Right lobe of liver (tissue), 6 donors: ENCODE measurements at places on chromosomes 5 and 9. TPM values are rescaled to one million over a fixed set of nuclear protein-coding genes. Genes with fewer than 3 reads are reported as not detected.

- no peak for DNase-seq
- no peaks in the 10 kb centered on the region for H3K4me1 ChIP-seq
- peak overlapping the region; percentile 81 for H3K27ac ChIP-seq
- H3K27me3 ChIP-seq: no peaks in the 10 kb centered on the region
- H3K4me3 ChIP-seq: no peak overlapping the region
Observed at GRCh38 chr9:107280543-107280942, 2.5 kb upstream of the RAD23B start.

Gene BARHL1
- total RNA-seq: not detected

- DNase-seq: no peak
- peaks cover 4% of the 10 kb centered on the region for H3K27me3 ChIP-seq
- no peak overlapping the region for H3K4me3 ChIP-seq
- H3K4me1 ChIP-seq: no peaks in the 10 kb centered on the region
- no peak overlapping the region for H3K27ac ChIP-seq
Observed at GRCh38 chr5:135054546-135054945, 20.5 kb upstream of the PITX1 start.

Gene C5orf52
- total RNA-seq: not detected

- no peaks in the 10 kb centered on the region for H3K27me3 ChIP-seq
- H3K27ac ChIP-seq: no peak overlapping the region
- H3K4me3 ChIP-seq: no peak overlapping the region
- DNase-seq: no peak
- no peaks in the 10 kb centered on the region for H3K4me1 ChIP-seq
Observed at GRCh38 chr5:89520771-89521170, 637.8 kb upstream of the MEF2C start.

Gene DPYSL3
- total RNA-seq: 1.4 TPM

DNA sequence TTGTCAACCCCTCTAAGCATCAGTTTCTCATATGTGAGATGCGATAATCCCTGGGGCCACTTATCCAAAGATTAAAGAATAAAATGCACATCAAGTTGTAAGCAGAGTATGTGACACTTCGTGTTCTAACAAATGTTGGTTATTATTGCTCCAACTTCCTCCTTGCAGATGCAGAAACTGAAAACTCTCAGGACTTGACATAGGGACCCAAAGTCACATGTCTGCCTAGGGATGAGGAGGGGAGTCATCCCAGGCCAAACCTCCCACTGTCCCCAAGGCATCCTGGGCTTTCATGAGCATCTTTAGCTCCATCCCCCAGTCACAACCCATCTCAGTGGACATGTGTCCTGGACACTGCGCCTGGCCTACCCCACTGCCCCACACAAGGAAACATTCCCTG is 27.5 kb upstream of the SYK start:
- H3K4me1 ChIP-seq: no peaks in the 10 kb centered on the region
- H3K27ac ChIP-seq: no peak overlapping the region
- H3K4me3 ChIP-seq: no peak overlapping the region
- H3K36me3 ChIP-seq: no peaks in the 10 kb centered on the region
- H3K27me3 ChIP-seq: no peaks in the 10 kb centered on the region

Gene RLN1
- not detected for total RNA-seq

DNA sequence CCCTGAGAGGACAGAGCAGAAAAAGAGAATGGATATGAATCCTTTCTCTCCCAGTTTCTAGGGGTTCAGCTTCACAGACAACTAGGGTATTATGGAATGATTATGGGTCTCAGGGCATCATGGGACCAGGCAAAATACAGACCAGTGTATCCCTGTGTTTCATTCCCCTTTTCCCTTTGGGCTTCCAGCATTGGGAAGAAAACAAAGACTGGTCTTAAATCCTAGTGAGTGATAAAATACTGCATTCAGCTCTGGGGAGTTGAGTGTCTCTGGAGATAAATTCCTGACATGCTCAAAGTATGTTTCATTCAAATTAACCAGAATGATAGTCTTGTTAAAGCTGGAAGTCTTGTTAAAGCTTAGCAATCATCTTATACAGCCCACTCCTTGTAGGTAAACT is 2.4 kb upstream of the POU4F3 start:
- H3K4me3 ChIP-seq: no peak overlapping the region
- no peak for DNase-seq
- no peaks in the 10 kb centered on the region for H3K36me3 ChIP-seq
- no peaks in the 10 kb centered on the region for H3K4me1 ChIP-seq

DNA sequence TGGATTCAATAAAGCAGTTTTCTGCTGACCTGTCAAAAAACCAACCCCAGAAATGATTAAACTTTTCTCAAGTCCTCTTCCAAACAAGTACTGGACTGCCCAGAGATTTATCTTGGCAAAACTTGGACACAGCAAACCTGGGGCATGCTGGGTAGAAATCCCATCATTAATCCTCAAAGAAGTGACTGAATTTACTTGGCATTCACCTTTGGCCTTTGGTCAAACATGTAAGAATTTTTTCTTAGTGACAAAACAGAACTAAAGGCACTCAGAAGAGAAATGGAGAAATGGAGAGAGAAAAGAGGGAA is 248.6 kb upstream of the NREP start:
- no peak overlapping the region for H3K4me3 ChIP-seq
- H3K27me3 ChIP-seq: no peaks in the 10 kb centered on the region
- no peaks in the 10 kb centered on the region for H3K36me3 ChIP-seq
- H3K4me1 ChIP-seq: no peaks in the 10 kb centered on the region

Gene PCDHB1
- not detected for total RNA-seq

Gene SPINK13
- not detected for total RNA-seq

DNA sequence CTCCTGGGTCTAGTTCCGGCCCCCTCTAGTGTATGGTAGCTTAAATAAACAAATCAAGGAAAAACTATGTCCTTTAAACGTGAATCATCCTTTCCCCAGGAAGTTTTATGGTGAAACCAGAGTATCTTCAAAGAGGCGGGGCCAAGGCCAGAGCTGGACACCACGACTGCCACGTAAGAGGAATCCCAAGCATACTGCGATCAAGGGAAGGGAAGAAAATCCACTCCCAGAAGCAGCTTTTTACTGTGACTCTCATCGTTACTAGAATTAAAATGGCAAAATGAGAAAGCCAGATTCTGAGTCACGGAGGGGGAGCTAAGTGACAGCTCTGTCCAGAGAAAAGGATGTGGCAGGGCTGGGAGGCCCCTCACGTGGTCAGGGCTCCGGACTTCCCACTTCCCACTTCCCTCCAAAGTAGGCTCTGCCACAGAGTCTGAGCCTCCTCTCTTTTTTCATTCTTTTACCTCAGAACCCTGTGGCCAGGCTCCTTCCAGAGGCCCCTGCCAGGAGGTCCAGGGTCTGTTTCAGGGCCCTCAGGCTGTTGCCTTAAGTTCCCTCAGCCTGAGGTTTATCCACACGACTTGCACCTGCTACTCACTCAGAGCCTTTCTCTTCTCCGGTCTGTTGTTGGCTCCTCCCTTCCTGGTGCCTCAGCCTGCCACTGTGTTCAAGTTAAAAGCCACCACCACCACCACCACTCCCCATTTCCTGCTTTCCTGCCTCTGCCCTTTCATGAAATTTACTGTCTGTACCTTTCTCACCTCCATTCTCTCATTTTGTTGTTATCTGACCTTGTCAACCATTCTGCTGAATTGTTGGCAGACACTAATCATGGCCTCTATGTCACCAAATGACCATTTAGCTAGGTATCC is 1.4 kb upstream of the GLRX start:
- H3K27ac ChIP-seq: peak overlapping the region; percentile 87
- DNase-seq: no peak
- no peaks in the 10 kb centered on the region for H3K27me3 ChIP-seq

DNA sequence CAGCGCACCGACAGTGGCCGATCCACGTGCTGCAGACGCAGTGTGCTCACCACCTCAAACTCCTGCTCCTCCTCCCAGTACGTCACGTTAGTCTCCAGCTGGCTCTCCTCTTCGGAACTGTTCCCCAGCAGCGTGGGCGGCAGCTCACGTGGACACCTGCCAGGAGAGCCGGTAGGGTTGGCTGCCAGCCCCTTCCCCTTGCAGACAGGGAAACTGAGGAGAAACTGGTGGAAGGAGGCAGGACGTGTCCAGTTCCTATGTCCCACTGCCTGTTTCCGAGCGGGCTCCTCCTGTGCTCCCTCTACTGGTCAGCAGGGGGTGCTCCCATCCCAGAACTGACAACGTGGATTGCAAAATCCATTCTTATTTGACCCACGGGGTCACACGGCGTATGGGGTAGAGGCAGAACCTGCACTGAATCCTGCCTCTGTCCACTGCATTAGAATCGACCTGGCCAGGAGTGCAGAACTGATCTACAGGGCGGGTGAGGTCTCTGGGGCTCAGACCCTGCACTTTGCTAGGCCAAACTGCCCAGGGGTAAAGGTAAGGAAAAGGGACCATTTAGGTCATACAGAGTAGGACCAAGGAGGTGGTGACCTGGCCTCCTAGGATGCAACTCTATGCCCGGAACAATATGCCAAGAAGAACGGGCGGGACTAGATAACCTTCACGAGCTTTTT is 25.7 kb downstream of the PDGFRB start:
- DNase-seq: peak; percentile 76
- H3K27ac ChIP-seq: peak overlapping the region; percentile 41
- H3K27me3 ChIP-seq: no peaks in the 10 kb centered on the region
- H3K36me3 ChIP-seq: no peaks in the 10 kb centered on the region
